ENCODE measurements at places on chromosomes 2 and 18.

- no peak for DNase-seq
Measured at GRCh38 chr2:57475391-57475790, 571.2 kb upstream of the VRK2 start.

DNA sequence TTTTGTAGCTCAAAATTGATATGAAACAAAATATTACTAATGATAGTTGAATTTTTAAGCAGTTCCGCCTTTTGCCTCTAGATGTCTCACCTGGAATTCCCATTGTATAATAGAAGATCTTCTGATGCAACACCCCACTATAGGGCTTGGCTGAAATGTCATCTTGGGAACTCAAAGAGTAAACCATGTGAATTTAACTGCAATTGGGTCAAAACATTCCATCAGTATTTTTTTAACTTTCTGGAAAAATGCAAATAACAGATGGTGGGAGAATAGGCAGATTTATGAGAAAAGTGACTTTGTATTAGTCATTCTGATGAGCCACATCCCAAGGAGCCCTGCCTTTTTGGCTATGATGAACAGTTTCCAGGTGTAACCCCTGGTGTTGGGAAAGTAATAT is 489.9 kb downstream of the NYAP2 start:
- DNase-seq, result no peak

DNA sequence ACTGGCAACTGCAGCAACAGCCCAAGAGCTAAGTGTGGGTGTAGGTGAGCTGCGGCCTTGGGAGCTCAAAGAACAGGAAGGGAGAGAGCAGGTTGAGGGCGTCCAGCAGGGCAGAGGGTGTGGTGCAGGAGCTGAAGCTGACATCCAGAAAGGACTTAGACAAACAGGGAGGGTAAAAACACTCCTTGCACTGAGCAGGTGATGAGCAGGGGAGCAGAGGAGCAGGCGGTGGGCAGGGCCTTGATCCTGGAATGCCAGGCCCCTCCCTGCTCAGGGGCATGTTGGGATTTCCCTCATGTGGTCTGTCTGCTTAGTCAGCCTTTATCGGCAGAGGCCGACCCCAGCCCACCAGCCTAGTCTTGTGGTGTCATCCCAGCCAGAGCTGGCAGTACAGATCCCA is 63.6 kb downstream of the VSNL1 start:
- DNase-seq, result no peak

DNA sequence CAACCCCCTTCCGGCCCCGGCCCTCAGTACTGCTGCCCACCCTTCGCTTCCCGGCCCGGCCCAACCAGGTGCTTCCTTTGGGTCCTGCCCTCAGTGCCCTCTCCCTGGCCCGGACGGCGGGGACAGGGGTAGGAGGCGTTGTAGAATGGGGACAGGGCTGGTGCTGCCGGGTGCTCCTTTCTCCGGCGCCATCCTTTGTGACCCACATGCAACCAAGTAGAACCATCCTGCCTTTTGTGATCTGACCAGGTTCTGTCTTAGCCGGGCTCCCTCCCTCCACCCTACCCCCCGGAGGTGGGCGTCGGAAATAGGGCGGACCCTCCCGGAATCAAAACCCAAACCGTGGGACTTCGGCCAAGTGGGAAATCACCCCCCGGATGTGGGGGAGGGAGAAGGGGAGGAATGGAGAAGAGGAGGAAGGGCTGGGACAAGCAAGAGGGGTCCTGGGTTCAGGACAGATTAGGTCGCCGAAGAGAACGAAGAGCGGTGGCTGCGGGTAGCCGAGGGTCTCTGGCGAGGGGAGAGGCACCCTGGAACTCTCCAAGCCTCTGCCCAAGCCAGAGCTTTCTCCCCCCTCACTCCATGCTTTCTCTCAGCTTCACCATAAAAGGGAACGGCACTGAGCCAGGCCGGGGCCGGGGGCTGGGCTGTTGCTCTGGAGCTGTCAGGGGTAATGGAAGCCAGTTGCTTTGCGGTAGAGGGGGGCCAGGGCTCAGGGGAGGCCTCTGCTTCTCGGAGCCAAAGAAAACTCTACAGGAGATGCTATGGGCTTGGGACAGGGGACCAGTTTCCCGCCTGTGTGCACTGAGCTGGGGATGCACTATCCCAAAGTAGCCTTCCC is 756 bp upstream of the OST4 start:
- peak; percentile 65 for DNase-seq

DNA sequence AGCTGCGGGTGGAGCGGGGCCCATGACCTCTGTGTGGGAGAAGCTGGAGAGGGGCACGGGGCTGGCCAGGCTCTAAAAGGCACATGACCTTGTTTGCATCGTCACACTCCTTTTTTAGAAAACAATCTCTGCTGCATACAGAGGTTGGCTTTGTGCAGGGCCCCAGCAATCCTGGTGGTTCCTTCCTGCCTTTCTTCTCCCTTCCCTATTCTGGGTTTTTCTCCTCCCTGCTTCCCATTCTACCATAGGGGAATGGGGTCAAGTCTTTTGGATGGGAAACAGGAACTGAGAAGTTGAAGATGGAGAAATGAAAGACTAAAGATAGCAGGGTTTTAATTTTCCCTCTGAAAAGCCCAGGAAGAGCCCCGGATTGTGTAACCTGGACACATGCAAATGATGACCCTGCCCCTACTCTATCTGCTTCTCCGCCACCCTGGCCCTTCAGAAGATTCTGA is 53.9 kb downstream of the ASAP2 start:
- no peak for DNase-seq

GRCh38 chr2:195732574-195732973 is 75.5 kb downstream of the SLC39A10 start:
- no peak for DNase-seq

GRCh38 chr2:112260295-112260625 is 5.4 kb upstream of the ZC3H8 start:
- no peak for DNase-seq

- DNase-seq, result no peak
Measured at GRCh38 chr18:48297139-48297538, 112.0 kb downstream of the ZBTB7C start.

GRCh38 chr2:170264522-170264860 is 86.5 kb downstream of the MYO3B start:
- no peak for DNase-seq

DNA sequence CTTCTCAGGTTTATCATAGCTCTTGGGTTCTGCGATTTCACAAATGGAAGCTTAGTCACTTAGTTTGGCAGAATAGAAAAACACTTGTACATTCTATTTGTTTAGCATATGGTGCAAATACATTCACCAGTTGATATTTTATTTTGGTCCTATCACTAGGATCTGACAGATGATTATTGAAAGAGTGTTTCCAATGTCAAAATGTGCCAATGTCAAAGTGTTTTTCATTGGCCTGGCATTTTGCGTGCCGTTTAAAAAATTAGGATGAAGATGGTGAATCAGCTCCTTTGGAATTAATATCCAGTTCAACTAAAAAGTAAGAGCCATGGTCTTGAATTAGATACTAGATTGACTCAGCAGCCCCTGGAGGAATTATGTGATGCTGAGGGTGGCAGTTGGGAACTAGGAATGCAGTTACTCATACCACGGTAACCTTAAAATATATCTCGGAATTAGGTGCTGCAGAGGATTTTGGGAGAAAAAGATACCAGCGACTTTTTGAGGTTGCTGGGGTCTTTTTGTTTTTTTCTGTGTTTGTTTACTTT is 87.0 kb downstream of the SPHKAP start:
- DNase-seq, result no peak

DNA sequence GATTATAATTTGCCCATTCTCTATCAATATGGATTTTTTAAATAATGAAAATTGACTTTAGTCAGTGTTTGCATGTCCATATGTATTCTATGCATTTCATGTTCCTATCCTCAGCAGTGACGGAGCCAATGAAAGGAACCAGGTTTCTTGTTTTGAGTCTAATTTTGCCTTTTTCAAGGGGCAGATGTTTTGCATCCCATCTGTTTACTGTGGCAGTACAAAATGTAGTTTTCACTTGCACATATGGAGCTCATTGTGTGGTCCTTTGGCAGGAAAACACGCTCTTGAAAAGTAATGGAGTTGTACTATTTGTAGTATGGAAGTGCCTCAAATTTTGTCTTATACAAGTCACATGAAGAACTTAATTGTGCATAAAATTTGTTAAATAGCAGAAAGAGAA is 127.8 kb downstream of the AGPS start:
- DNase-seq, result no peak

- DNase-seq, result no peak
Measured at GRCh38 chr18:76980663-76981395, 151.8 kb downstream of the MBP start.

DNA sequence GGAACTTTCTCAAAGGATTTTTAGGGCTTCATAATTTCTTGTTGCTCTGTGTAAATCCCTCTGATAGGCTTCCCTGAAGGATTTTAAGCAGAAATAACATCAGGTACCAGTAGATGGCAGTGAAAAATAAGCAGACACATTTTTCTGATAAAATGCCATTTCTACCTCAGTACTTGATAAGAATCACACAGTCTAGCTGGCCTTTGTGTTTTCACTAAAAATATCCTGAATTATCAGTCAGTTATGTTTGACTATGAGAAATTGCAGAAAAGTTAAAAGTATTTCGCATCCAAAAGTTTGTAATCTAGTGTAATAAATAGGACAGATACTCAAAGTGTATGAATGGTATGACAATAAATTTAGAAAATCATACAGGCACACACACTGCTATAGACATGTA is 68.7 kb downstream of the DNAJC10 start:
- no peak for DNase-seq

DNA sequence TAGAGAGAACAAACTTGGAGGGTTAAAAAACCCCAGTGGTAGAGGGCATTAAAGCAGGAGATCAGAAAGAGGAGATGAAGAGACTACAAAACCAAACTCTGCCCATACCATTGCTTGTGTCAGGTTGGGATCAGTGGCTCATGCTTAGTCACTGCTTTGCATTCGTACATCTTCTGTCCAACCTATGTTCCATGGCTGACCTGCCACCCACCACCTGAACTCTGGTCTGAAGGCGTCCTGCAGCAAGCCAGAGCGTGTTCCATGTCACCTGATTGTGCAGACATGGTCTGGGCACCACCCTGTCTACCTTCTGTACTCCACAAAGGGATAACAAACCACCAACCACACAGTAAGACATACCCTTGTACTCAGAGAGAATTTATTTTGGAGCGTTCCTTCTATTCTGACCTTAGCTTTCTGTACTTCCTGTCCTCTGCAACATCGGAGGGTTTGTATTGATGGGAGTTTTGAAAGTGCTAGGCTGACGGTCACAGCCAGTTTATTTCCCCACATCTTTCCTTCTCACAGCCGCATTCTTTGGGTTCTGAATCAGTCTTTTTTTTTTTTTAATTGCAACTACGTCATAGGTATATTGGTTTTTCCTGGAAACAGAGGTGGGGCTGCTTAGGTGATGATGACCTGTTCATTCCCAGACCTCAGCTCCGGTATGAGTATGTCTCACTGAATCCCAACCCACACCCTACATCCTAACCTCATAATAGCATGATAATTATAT is 88.3 kb downstream of the SOWAHC start:
- peak; percentile 8 for DNase-seq

- DNase-seq, result no peak
Measured at GRCh38 chr2:149472413-149472812, 115.2 kb downstream of the MMADHC start.

DNA sequence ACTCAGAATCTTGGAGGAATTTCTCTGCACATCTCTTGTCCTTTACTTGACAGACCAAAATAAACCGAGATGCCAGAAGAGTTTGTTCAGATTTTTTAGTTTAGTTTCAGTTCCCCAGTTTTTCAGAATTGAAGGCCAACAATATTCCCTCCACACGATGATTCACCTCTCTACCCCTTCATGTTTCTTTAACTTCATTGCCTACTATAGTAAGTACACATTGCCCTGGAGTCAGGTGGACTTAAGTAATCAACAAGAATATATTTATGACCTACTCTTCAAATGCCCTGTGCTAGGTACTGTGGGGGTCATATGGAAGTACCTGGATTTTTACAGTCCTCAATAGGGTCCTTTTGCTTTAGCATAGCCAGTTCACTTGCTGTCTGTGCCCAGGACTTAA is 79.6 kb upstream of the CTLA4 start:
- DNase-seq, result no peak

DNA sequence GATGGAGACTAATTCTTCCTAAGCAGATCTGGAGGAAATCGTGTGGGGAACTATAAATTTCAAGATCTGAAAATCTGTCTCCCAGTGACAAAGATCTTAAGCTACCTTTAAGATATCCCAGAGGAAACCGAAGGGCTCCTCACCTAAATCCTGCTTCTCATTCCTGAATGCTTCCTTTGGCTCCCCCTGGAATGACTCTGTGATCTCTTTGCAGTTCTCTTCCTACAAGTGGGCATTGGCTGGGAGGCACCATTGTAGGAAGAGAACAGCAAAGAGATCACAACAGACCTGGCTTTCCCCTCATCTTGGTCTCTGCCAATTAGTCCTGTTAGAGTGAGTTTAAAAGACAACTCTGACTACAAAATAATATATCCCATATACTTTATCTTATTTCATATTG is 70.0 kb upstream of the KCNH7 start:
- DNase-seq, result no peak

DNA sequence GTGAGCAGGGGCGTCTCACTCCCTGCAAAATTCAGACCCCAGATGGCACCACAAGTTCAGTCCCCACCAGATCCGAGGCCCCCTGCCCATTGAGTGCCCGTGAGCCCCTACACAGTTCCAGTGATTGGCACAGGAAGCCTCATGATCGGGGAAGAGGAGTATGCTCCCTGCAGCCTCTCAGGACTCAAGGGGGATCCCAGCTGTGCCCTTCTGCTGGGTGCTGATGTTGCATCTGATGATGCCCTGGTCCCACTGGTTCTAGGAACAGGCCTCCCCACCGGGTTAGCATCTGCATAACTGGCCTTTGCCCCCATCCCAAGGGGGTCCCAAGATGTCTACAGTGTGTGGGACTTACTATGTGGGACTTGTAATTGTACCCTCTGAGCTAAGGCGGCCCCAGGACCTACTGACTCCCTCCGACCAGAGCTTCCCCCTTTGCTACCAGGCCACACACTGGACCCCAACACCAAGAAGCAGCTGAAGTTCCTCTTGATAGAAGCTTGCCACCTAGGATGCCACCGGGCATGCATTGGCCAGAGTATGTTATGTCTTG is 8.6 kb downstream of the ALPG start:
- no peak for DNase-seq

GRCh38 chr2:142642650-142643049 is 234.8 kb upstream of the KYNU start:
- DNase-seq, result no peak

DNA sequence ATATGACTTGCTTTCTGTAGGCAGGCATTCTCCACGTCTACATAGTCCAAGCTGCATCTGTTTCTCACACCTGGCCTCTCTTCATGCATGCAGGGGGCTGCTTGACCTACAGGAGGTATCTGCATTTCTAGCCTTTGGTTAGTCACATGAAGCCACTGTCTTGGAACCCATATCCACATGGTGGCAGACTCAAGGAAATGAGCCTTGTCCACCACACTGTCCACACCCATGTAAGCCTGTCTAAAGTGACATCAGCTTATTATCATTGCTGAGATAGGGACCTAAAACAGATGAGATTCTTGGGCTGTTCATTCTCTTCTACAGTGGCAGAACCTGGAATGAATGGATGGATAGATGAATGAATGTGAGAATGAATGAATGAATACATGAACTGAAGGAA is 160.4 kb downstream of the DOCK10 start:
- no peak for DNase-seq

- DNase-seq, result no peak
Measured at GRCh38 chr2:135694711-135695110, 46.9 kb upstream of the UBXN4 start.

GRCh38 chr2:171522788-171523087 is 464 bp downstream of the CYBRD1 start:
- peak; percentile 34 for DNase-seq

GRCh38 chr2:196502386-196502785 is 137.1 kb upstream of the CCDC150 start:
- no peak for DNase-seq

- no peak for DNase-seq
Measured at GRCh38 chr2:230346465-230346864, 19.5 kb downstream of the SP140L start.

GRCh38 chr2:174085781-174086180 is 120.6 kb upstream of the SP3 start:
- no peak for DNase-seq
